Renal pelvis (tissue), 12 donors: ENCODE measurements at places on chromosomes 1 and 21. TPM values are rescaled to one million over a fixed set of nuclear protein-coding genes. Genes with fewer than 3 reads are reported as not detected.

Gene UBL4B
- polyA plus RNA-seq: not detected

GRCh38 chr1:68950036-68950435, 453.2 kb upstream of the DEPDC1 start:
- no peak for DNase-seq

DNA sequence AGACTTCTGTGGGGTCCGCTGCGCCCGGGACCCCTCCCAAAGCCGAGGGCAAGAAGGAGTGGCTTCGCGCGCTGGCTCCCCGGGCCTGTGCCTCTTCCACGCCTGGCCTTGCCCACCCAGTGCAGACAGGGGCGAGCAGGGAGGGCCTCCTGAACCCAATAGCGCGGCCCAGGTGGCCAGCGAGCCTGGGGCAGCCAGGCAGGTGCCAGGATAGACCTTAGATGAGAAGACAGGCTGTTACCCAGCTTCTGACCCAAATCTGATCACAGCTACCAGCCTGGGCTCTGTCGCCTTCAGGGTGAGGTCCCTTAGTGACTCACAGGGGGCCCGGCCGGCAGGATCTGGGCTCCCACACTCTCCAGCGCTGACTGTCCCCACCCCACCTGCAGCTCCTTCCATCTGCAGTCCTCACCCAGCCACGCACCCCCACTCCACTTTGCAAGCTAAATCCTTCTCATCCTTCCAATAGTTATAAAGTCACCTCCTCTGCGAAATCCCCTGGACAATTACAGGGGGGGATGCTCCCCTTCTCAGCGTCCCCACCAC, 9.6 kb downstream of the CLEC20A start:
- no peak for DNase-seq

- DNase-seq: no peak
These were observed 14.4 kb downstream of the CCDC190 start for GRCh38 chr1:162846256-162847212.

Gene ZNF683
- 0.14 TPM for polyA plus RNA-seq

DNA sequence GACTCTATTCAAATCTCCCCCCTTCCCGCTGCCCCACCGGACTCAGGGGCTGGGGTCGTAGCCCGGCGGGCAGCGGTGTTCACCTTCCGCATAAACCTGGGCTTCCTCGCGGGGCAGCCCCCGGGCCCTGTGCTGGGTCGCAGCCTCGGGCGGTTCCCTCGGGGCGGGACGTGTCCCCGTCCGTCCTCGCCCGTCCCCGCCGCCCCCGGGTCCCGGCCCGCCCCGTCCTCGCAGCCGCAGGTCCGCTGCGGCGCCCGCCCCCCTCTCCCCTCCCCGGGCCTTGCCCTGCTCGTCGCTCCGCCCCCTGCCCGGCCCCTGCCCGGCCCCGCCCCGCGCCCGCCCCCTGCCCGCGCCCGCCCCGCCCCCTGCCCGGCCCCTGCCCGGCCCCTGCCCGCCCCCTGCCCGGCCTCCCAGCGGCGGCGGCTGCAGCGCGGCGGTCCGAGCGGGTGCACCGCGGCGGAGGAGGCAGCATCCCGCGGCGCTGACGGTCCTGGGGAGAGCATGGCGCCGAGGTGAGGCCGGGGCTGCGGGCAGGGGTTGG, at the start of gene COL18A1:
COL18A1 (plus strand) TSS at position 436 of the 541 bp plus-strand sequence; CDS start at position 502, 66 bp downstream.
- no peak for DNase-seq

- peak; percentile 9 for DNase-seq
These were observed 4.9 kb downstream of the RGS1 start for GRCh38 chr1:192580351-192580962.

- DNase-seq: peak; percentile 20
These were observed 54.5 kb downstream of the EXO1 start for GRCh38 chr1:241902391-241903065.

DNA sequence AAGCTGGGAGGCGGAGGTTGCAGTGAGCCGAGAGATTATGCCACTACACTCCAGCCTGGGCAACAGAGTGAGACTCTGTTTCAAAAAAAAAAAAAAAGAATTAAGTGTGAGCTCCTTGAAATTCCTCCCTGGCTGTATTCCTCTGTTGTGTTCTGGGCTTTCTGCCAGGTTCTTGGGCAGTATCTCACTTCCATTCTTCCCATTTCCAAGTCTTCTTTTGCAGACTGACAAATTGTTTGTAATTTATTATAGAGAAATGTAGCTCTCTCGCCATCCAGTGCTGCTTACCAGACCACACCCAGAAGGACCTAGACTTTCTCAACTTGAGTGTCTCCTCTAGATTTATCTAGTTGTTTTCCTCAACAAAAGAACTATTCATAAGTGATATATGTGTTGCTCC, 105.0 kb upstream of the ADGRL2 start:
- no peak for DNase-seq

DNA sequence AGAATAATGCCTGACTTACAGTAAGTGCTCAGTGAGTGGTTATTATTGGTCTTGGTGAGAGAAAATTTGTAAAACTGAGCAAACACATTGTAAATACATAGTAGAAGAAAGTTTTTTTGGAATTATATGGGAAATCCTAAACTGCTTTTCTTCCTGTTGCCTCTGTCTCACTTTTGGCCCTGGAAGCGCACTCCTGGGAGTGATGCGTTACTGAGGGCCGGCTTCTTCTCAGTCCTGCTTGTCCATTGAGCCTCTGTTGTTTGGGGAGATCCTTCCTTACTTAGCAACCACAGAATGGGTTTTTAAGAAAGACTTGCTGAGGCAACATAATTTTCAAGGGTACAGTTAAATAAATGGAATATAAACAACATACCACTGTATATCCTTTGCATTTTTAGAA, 166.0 kb downstream of the EDEM3 start:
- DNase-seq: no peak

Gene CD1E
- polyA plus RNA-seq: not detected

- DNase-seq: no peak
These were observed 196.7 kb upstream of the GALNT2 start for GRCh38 chr1:229870381-229870780.

- DNase-seq: no peak
These were observed 9.3 kb upstream of the SRARP start for GRCh38 chr1:15994590-15995351.

DNA sequence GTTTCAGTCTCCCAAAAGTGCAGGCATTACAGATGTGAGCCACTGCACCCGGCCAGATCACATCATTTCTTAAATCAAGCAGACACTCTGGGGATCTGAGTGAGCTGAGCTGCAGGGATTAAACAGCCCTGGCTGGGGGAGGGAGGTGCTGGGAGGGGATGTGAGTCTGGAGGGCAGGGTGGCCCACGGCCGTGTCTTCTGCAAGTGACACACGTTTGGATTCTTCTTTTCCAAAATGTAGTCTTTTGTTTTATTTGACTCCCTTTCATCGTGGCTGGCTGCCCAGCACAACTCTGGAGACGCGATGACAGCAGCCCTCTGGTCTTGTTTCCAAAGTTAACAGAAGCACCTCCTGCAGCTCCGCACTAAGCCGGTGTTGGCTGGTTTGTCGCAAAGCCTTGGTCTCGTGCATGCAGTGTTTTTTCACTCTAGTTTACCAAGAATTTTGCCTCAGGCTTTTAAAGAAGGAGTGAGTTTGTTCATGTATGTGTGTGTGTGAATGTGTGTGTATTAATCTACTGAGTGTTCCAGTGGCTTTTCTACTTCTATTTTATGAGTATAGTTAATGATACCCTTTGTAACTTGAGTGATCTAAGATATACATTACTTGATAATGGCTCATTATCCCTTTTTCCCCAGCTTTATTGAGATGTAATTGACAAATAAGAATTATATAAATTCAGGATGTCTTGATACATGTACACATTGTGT, 2.8 kb upstream of the KRTAP10-5 start:
- DNase-seq: peak; percentile 39

- no peak for DNase-seq
These were observed 23.2 kb downstream of the MCOLN2 start for GRCh38 chr1:84973498-84974334.

GRCh38 chr1:6082430-6082971, 36.8 kb downstream of the KCNAB2 start:
- DNase-seq: peak; percentile 8

DNA sequence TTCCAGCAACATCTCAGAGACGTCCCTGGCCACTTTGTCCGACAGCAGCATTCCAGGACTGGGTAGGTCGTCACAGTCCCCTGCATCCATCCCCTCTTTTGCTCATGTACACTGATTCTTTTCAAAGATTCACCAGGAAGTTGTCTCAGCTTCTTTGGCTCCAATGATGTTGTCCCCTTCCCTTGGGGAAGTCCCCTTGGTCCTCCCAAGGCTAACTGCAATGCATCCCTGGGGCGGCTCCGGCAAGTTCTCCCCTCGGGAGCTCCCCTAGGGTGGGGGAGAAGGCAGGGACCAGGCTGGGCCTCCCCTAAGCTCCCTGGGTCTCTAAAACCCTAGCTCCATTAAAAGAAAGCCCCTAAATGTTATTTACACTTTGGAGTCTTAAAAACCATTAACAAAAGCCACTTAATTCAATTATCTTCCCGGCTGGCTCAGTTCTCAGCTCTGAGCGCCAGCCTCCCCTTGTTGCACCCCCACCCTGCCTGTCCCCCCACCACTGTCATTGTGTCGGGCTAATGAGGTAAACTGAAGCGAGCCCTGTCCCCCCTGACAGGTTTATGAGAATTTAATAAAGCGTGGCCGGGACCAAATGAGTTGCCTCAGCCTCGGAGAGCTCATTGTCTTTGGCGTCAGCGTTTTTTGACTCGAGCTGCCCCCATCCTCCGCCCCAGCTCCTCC, 25.3 kb downstream of the KNCN start:
- DNase-seq: peak; percentile 68

- no peak for DNase-seq
These were observed 78.1 kb downstream of the KIF26B start for GRCh38 chr1:245232931-245233330.

Gene GLUL
- 308 TPM for polyA plus RNA-seq

DNA sequence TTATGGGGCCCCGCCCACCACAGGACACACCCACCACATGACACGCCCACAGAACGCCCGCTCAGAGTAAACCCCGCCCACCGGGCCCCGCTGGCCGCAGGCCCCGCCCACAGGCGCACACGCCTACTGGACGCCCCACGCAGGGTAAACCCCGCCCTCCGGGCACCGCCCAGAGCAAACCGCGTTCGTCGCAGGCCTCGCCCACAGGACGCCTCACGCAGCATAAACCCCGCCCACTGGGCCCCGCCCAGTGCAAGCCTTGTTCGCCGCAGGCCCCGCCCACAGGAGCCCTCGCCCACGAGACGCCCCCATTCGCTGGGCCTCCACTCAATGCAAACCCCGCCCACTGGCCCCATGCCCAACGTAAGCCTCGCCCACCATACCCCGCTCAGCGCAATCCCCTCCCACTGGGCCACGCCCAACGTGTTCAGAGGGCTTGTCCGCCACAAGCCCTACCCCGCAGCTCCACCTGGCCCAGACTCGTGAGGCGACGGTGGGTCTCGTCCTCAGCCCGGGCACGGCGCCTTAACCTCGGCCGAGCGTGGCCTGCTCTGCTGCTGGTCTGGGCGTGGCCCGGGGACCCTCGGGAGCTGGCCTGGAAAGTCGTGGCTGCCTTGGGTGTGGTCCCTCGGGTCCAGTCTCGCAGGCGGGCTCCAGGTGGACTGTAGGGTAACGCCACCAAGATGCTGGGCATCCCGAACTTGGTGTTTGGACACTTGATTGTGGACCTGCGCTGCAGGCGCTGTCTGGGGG, 401 bp upstream of the TMEM52 start:
- peak; percentile 95 for DNase-seq

GRCh38 chr21:43865540-43866259, 677 bp downstream of the AGPAT3 start:
- DNase-seq: no peak

GRCh38 chr21:38980416-38981313, 174.9 kb downstream of the ETS2 start:
- no peak for DNase-seq

DNA sequence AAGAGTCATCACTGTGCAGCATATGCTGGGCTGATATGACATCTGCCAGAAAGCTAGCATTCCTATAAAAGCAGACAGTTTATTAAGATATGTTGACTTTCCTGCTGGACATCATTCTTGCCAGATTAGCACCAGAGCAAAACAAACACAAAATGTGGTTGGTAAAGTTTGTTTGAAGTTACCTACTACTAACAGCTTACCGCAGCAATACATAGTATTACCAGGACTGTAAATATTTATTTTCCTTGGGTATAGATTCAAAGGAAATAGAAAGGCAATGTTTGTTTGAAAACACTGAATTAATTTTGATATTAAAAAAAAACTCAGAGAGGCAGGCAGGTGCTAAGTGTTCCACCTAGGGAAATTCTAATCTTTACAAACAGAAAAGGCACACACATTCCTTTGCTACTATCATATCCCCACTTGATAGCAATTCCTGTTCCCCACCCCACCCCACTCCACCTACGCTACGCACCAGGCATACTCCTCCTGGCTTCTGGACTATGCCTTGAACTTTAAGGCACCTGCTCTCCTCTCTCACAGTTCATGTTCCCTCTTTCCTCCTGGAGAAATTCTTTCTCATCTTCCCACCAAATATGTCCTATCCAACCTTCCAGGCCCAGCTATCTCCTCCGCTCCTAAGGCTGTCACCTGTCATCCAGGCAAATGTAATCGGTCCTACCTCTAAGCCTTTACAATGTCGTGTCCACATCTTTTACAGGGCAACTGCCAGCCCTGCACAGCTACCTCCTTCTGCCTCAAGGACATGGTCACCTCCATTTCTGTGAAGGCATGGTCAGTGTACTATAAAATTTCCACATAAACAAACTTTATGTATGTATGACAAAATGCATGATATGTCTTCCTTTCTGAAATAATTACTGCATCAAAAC, 34.7 kb downstream of the PTPN14 start:
- DNase-seq: no peak
